HCEC 1CT (cell line): ENCODE measurements at places on chromosomes 1 and 21.

DNA sequence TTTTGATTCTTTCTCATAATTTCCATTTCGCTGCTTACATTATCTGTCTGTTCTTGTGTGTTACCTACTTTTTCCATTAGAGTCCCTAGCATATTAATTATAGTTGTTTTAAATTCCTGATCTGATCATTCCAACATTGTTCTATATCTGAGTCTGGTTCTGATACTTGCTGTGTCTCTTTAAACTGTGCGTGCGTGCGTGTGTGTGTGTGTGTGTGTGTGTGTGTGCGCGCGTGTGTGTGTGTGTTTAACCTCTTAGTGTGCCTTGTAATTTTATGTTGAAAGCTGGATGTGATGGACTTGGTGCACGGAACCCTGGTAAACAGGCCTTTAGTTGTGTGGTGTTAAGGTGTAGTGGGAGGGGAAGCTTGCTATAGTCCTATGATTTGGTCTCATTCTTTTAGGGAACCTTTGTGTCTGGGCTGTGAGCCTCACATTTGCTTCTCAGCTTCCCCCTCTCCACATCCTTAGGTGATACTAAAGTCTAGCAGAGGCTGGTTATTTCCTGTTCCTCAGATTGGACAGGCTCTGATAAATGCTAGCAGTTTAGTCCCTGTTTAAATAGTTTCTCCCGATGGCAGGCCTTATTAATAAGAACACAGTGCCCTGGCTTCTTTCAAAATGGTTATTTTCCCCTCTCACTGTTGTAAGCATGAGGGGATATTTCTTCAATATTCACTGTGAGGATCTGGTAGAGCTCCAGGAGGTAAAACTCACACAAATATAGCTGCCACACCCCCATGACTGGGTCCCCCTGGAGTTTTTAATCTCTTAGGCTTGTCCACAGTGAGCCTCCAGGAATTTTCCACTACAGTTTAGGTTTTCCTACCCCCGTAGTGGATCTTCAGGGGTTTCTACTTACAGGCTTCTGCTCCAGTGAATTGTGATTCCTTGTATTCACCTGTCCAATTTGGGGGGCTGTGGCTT is 118.3 kb downstream of the GALNT2 start:
- DNase-seq = no peak

GRCh38 chr1:113392541-113393128 is 2.3 kb downstream of the MAGI3 start:
- DNase-seq = no peak

DNA sequence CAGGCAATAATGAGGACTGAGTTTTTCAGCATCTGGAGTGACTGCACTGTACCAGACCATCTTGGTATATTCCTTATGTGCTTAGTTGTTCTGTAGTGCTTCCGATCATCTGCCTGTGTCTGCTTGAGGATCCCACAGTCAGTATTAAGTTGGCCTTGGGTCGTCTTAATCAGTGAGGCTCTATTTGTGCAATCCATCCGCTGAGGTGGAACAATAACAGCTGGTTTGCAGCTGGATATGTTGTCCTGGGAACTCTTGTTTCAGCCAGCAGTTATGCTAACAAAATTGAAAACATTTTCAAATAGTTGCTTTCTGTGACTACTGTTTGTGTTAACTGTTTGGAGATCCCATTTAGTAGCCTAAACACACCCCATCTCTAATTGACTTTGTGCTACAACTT is 73.7 kb downstream of the LAMC1 start:
- DNase-seq = peak; percentile 97

DNA sequence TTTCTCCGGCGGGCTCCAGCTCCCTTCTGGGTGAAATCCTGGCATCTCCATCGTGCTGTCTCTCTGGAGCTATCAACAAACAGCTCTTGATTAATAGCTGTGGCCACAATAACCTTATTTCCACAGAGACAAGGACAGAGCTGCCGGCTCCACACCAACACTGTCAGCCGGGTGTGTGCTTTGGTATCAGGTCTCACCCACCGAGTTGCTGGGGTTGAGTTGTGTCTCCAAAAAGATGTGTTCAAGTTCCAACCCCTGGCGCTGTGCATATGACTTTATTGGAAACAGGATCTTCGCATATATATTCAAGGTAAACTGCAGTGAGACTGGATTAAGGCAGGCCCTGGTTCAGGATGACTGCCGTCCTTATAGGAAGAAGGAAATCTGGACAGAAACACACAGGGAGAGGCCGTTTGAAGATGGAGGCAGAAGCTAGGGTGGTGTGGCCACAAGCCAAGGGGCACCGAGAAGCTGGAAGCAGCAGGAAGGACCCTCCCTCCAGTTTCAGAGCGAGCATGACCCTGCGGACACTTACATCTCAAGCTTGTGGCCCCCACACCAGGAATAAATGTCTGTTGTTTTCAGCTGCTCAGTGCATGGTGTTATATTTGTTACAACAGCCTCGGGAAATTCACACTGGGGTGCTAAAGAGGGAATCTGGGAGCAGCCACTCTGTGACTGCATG is 88.4 kb upstream of the TMPRSS2 start:
- DNase-seq = no peak

DNA sequence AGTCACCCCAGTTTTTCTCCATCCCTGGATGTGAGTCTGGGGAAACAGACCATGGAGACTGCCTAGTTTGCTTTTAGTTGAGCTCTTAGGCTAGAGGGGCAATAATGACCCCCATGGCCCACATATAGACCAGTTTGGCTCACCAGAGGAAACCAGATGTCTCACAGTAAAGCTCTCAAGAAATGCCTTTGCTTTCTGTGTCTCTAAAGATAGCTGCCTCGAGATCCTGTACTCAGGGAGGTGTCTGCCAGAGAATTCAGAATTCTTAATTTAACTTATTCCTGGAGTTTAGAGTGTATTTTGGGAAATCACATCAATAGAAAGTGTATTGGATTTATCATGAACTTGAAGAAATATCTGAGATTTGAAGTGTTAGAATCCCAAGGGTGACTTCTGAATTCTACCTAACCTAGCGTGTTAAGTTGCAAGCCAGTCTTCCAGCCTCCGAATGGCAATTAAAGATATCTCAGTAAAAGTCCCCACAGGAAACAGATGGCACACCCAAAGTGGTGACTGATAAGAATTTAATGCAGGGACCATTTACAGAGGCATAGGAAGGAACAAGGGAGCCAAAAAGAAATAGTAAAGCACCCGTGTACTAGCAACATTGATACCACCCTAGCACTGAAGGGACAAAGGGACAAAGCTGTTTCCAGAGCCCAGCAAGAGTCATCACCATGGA is 37.1 kb downstream of the STYXL2 start:
- no peak for DNase-seq

- no peak for DNase-seq
These were observed 5.1 kb downstream of the TLCD4 start for GRCh38 chr1:95122151-95122697.

GRCh38 chr1:55611123-55611522 is 396.0 kb upstream of the USP24 start:
- no peak for DNase-seq

DNA sequence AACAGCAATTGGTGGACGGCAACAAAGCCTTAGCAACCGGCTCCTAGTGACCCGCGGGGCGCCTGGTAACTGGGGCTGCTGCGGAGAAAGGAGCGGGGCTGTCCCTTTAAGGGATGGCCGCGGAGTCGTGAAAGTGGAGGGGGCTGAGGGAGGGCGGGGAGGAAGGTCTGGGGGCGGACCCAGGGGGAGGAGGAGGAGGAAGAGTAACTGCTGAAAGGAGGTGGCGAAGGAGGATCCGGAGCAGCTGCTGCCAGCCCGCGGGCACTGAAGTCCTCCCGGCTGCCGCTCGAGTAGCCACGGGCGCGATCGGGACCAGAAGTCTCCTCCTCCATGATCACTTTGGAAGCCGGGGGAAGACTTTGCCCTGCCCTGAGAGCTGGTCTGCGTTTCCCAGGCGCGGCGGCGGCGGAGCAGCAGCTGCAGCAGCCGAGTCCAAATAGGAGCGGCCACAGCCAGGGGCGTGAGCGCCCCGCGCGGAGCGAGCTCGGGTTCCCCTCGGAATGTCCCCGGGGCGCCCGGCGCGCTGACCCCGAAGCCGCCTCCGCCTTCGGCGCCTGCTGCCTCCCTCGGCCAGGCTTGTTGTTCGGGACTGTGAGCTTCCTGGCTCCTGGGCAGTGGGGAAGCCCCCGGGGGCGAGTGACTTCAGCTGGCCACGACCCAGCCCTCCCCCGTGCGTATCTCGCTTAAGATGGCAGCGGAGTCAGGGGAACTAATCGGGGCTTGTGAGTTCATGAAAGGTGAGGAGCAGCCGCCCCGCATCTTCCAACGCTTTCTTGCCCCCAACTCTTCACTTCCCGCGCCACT is at the start of gene CDC14A:
CDC14A (plus strand) TSS at position 240 of the 804 bp plus-strand sequence; CDS start at position 689, 449 bp downstream.
- DNase-seq = peak; percentile 98

- peak; percentile 33 for DNase-seq
These were observed 2.5 kb upstream of the PCBP3 start for GRCh38 chr21:45640888-45641479.

- no peak for DNase-seq
These were observed 45.2 kb upstream of the LRRC8C start for GRCh38 chr1:89587729-89588161.

DNA sequence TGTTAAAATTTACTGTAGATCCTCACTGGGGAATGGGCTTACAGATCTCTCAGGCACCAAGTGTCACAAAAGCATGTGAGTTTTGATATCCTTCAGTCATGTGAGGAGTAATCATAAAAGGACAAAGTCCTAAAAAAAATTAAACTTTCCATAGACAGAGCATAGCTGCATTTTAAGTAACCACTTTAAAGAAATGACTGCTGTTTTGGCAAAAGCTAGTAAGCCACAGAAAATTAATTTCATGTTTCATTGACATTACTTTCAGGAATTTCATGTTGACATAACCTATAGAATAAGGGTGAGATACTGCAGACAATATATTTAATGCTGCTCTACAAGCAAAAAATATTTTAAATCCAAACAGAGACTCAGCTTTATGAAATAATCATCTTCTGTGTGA is 156.3 kb downstream of the LYPLAL1 start:
- DNase-seq = no peak

DNA sequence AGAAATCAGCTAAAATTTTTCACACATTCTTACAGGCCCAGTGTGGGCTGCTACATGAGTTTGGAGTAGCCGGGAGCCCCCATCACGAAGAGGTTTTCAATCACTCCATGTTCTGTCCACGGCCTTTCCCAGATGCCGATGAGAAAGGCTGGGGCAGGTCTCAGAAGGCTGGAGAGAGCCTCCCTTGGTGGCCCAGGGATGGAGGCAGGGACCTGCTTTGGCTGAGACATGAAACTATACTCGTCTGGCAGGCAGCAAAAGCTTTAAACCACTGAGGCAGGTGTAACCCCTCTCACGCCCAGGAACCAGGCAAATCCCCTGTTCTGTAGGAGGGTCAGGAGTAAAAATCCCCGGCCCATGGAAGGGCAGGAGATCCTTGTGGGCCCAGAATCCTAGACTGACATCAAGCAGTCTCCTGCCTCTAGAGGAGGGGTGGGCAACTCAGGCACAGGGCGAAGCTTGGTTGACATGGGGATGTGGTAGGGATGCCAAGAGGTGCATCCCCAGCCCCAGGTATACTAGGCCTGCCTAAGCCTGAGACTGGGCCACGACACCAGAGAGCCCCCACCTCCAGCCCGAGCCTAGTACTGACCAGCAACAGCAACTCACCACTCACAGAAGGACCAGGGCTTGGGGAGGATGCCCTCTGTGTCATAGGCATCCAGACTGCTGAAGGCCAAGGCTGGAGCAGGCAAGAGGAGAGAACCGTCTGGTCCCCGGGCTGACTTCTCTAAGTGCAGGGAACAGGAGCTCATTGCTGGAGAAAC is 9.1 kb downstream of the MMEL1 start:
- DNase-seq = no peak

GRCh38 chr1:92105546-92106081 is 25.5 kb downstream of the BTBD8 start:
- no peak for DNase-seq

DNA sequence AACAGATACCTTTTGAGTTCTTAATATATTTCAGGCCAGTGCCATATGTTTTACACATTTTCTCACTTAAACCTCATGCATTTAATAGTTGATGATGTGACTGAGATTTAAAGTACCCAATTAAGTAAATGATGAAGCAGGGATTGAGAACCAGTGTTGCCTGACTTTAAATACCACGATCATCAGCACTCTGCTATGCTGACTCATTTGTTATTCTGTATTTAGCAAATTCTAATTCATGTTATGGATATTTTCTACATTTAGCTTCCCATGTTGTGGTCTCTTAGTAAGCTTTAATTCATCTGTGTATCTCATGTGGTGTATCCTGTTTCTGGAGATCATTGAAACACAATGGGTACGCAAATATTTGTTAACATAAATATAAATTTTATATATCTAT is 363.0 kb downstream of the PTBP2 start:
- peak; percentile 74 for DNase-seq

DNA sequence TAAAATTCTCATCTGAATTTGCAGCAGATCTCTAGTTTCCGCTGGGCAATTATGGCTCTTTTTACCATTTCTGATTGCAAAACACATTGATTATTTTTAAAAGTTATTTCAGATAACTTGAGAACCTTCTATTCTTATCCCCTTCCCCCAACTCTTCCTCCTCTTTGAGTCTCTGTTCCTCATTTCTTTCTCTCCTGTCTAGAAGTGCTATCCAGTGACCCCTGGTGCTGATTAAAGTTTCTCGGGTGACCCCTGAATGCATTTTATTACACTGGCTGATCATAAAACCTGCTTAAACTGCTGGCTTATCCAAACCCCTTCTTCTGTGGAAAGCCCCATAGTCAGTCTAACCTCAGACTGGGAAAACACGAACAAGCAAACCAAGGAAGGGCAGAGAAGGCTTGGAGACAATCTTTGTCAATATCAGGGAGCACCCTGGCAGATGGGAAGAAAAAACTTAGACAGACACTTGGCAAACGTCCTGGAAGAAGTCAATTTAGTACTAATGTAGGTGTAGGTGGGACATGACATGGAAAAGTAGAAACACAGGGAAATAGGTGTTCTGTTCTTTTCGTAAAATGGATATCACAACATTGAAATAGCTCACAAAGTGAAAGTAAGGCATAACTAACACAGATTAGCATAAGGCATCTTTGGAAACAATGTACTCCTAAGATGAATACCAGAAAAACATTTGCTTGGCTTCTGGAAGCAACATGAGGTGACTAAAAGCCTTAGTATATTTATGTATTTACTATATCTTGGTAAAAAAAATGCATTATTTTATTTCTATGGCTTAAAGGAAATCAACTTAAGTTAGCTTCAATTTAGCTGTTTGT is 61.4 kb downstream of the GORAB start:
- no peak for DNase-seq

DNA sequence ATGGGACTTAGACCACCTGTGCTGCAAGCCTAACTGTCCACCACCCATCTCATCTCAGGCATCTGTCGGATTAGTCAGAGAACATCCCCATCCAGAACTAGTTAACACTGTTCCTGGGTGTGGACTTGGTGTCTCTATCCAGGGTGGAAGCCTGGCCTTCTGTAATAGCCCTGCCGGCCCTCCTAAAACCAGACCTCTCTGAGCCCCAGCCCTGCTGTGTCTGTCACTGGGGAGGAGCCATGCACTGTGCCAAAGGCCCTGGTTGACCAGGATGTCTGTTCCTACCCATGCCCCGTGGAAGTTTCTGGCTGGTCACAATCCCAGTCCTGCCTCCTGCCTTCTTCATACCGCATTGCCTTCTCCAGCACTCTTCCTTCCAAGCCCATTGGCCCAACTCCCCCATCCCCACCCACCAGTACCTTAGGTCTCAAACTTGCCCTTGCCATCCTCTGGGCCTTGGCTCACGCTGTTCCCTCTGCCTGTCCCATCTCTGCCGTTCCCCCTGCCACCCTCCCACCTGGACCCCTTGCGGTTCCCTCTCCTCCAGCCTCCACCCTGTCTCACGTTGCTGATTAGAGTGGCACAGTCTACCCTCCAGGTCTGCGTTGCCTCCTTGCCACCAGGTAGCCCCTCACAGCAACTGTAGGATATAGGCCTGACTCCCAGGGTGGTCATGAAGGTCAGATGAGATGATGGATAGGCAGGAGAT is 105.6 kb downstream of the EPHB2 start:
- DNase-seq = no peak

- peak; percentile 11 for DNase-seq
These were observed 46.0 kb downstream of the RPL5 start for GRCh38 chr1:92877792-92878191.
